Fibroblast of lung (primary cell): ENCODE measurements at places on chromosomes 11 and 22.

DNA sequence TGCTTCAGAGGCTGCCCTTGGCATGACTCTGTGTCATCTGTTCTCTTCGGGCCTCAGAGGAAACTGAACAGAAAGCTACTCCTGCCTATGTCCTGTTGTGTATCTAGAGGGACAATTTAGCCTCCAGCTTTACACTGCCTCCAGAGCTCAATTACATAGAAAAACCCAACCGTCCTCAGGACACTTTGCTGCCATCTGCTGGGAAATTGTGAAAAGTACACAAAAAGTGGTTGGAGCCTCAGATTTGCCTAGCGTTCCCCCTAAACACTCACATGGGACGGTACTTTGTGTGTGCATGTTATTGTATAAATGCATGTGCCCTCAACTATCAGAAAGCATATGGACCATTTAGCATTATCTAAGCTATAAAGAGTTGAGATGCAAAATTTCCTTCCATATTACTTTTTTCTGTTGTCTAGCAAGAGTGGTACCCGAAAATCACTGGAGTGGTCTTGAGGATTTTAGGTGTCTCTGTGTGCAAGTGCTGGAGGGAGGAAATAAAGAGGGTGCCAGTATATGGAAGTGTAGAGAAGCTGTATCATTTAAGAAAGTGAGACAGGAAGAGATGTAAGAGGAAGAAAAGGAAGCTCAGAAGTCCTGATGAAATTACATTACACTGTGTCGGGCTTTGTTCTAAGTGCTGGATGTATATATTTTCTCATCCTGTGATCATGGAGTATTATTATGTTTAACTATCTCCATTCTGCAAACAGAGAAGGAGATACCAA, 8.7 kb upstream of the MS4A4E start:
- DNase-seq = no peak

DNA sequence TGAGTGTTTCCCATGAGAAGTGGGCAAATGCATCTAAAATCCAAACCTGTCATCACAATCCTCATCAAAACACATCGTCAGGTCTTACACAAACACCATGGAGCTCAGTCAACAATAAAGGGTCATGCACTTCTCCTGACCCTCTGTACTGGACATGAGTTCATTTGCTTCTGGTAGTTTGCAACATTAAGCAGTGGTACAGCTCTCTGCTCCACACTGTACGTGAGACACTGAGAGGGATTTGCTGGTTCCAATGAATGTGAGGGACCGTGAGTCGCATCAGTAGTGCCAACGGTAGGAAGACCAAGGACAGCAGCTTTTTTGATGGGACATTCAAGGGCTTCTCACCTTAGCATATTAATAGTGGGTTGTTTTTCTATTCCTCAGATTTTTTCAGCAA, 752.3 kb downstream of the OPCML start:
- DNase-seq = peak; percentile 31

DNA sequence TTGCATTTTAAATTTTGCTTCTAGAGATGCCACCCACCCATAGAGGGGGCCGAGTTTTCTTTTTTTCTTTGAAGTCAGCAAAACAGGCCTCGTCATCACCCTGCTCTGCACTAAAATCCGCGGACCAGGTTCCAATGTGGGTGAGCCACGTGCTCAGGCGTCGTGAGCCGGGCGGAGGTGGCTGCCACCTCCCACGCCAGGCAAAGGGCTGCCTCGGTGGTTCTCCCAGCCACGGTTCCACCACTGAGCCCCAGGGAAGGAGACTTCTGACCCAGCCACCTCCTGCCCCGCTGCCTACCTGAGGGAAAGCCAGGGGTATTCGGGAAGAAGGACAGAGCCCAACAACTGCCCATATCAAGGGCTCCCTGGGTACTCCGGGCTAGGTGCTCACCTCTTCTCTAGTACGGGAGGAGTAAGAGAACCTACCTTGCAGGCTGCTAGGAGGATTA, 45.3 kb downstream of the MN1 start:
- no peak for DNase-seq

DNA sequence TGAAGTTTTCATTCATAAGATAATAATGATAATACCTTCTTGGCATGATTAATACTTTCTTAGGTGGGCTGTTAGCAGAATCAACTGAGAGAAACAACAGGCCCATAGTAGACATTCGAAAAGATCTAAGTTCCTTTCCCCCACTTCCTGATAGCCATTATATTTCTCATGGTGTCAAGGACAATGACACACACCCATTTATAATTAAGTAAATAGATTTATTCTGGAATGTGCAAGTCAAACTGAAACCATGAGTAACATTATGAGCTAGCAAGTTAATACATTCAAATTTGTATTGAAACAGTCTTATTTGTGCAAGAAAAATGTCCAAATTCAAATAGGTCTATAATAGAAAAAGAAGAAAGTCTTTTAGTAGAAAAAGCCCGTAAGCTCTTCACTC, 301.1 kb downstream of the GUCY1A2 start:
- DNase-seq = no peak

GRCh38 chr22:37968452-37969251, 15.2 kb downstream of the POLR2F start:
- DNase-seq = no peak

DNA sequence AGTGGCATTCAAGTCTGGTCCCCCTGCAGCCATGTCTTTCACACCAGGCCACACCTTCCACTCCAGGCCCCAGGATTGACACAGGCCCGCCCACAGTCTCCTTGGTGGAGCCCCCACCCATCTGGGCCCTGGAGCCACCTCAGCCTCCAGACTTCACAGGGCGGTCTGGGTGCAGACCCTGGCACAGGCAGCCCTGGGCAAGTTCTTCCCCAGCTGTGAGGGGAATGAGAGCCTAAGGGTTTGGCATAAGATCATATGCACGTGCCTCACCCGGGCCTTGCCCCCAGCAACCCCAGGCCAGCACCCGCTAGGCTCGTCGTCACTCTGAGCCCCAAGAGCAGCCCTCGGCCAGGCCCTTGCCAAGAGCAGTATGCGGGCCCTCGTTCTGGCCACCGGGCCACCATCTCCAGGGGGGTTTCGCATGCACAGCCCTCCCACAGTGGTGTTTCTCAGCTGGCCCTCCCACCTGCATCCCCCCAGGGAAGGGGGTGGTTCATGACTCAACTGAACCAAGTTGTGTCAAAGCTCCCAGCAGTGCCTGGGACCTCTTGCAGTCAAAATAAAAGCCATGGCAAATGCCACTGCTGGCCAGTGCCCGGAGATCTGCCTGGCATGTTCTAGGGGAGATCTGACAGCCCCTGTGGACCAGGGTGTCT, 70.4 kb upstream of the KCNQ1OT1 start:
- DNase-seq = no peak
